SK-N-SH (cell line): ENCODE measurements at places on chromosomes 5 and 9. TPM values are rescaled to one million over a fixed set of nuclear protein-coding genes. Genes with fewer than 3 reads are reported as not detected.

FUT7 gene
- not detected in 2 replicates for polyA plus RNA-seq

NMUR2 gene
- polyA plus RNA-seq = not detected in 2 replicates

CCL19 gene
- polyA plus RNA-seq = not detected in 2 replicates

LMX1B gene
- polyA plus RNA-seq = not detected in 2 replicates

PNPLA7 gene
- 0.88 and 0.99 TPM in 2 replicates for polyA plus RNA-seq

GRCh38 chr5:133846478-133847226, 121.8 kb downstream of the C5orf15 start:
- DNase-seq = no peak

- no peak for DNase-seq
Observed at GRCh38 chr5:136222580-136223235, 29.7 kb upstream of the SMIM32 start.

DNA sequence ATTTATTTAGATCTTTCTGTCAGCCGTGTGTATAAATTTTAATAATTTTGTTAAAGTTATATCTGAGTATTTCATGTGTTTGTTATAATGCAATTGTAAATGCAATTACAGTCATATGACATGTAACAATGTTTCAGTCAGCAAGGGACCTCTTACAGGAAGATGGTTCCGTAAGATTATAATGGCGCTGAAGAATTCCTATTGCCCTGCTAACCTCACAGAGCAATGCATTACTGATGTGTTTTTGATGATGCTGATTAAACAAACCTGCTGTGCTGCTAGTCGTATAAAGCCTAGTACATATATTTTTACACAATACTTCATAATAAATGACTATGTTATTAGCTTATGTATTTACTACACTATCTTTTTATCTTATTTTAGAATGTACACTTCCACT, 1166.4 kb downstream of the CDH12 start:
- no peak for DNase-seq

DNA sequence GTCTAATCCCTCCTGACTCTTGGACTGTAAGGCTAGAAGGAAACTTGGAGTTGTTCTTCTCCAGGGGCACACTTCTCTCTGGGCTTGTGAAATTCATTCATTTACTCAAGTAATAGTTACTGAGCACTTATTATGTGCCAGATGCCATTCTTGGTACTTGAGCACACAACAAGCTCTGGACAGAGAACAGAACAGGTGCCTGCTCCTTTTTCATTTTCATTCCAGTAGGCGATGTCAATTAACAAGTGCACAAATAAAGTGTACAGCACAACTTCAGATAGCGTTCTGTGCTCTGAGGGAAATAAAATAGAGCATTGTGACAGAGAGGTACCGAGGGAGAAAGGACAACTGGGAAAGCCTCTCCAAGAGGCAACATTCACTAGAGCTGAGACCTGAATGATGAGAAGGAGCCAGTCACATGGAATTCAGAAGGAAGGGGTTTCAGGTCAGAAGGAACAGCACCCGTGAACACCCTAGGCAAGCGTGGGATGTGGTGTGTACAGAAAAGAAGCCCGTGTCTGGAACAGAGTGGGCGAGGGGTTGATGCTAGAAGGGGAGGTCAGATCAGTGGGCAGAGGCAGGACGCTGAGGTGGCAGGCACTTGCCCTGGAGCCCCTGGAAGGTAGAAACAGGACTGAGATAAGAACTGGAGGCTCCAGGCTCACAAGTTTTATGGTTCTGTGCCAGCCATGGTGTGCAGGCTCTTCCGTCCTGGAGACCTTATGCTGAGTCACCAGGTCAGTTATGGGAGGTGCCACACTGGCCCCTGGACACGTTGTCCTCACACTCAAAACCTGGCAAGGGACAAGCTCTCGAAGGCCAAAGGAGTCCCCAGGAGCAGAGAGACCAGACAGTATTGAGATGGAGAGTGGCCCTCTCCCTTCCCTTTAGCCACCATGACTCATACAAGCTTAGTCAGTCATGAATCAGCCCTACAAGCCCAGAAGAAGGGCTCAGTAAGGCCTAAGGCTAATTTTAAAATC, 7.2 kb upstream of the ABLIM3 start:
- DNase-seq = no peak

DNA sequence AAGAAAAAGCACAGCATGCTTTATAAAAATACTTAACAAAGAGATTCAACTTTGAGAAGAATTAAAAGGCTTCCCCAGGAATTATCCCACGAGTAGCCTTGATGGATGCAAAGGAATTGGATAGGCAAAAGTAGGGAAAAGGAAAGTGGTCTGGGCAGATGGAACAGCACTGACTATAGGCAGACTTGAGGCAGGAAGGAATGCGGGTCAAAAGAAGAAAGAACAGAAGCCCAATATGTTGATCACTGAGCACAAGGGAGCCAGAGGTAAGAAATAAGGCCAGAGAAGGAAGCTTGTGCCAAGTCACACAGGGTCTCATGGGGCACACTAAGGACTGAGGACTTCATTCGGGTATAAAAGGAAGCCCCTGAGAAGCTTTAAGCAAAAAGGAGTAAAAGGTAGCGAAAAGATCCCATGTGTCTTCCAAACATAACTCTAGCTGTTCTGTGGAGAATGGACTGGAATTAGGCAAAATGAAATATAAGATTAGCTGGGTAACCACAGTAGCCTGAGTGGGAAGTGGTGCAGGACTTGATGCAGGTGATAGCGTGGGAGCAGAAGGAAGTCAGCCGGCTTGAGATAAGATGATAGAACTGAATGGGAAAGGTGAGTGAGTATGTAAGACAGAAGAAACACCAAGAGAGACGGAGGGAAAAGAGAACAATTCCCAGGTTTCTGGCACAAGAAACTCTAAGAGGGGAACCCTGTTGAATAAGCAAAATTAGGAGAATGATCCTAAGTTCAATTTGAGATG, 106.6 kb downstream of the DENND1A start:
- DNase-seq = no peak

DNA sequence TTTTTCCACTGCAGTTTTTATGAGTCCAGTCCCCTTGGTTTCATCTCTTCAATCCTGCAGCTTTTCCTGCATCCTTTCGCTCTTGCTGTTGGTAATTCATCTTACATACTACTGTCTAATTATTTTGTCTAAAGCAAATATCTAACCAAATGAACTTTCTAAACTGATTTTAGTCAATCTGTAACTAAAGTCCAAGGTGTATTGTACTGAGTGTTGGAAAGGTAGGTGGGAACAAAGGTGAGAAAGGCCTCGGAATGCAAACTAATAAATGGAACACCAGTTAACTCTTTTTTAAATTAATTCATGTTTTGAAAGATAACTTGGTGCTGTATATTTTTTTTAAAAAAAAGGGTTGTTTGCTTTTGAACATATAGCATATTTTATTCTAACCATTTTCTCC, 152.7 kb upstream of the CYLC2 start:
- no peak for DNase-seq

DNA sequence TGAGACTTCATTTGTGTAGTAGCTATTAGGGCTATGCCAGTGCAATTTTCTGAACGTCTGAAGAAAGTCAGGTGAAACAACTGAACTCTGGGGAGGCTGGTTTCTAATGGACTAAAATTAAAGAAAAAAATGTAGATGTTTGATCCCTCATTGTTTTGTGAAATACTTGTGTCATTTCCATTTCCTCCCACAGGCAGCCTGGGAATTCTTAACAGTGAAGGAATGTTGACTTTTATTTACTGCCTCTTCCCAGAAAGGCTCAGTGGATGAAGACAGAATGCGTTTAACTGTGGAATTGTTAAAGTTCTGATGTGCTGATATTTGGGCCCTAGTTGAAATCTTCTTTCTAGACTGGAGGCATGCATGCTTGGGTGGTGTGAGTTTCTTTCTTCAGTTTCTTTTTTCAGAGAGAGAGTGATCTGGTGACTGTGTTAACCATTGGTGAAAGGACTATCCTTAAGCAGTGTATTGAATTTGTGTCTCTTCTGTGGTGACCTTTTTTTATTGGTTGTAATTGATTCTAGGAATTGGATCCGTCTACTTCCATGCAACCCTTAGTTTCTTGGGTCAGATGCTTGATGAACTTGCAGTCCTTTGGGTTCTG, 15.5 kb downstream of the ACER2 start:
- DNase-seq = no peak

DNA sequence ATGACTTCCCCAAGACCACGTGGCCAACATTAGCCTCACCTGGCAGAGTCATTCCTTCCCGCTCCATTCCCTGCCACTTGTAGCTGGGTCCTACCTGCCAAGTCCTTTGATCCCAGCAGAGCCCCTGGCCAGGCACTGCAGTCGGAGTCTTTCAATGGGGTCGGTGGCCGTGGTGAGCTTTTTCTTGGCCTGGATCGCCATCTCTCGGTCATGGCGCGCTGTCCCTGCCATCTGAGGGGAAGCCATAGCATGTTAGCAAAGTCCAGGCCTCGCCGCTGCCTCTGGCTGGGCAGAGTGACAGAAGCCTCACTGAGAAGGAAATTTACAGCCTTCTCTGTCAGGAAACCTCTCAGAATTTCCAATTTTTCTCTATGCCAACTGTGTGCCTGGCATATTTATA, 17.5 kb downstream of the CAPSL start:
- peak; percentile 33 for DNase-seq

- DNase-seq = no peak
Observed at GRCh38 chr5:100790951-100791350, 112.1 kb downstream of the ST8SIA4 start.

GRCh38 chr5:165325221-165325620, 1819.8 kb downstream of the MAT2B start:
- DNase-seq = no peak

- no peak for DNase-seq
Observed at GRCh38 chr9:92429836-92430235, 5.6 kb upstream of the OMD start.

GRCh38 chr5:142183561-142183960, 75.0 kb downstream of the NDFIP1 start:
- DNase-seq = no peak

GRCh38 chr9:99693888-99694287, 127.8 kb upstream of the NR4A3 start:
- DNase-seq = no peak

- no peak for DNase-seq
Observed at GRCh38 chr5:8826508-8826907, 719.4 kb downstream of the SEMA5A start.

- no peak for DNase-seq
Observed at GRCh38 chr9:134753191-134753590, 111.6 kb downstream of the COL5A1 start.

DNA sequence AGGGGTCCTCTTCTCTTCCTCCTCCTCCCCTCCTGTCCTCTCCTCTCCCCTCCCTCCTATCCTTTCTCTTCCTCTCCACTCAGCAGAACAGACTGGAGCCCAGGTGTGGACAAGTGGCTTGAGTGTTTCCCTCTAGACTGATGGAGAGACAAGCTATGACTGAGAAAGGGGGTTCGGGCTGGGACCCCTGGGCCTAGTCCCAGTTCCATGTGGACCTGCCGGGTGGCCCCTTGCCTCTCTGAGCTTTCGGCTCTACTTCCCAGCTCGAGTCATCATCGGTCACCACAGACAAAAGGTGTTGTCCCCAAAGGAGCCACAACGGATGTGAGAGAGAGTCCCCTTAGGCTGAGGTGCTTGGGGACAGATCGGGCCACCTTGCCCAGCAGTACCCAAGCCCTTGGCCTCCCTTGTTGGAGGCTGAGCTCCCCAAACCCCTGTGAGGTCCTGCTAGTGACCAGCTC, 3.4 kb upstream of the RXRA start:
- no peak for DNase-seq

DNA sequence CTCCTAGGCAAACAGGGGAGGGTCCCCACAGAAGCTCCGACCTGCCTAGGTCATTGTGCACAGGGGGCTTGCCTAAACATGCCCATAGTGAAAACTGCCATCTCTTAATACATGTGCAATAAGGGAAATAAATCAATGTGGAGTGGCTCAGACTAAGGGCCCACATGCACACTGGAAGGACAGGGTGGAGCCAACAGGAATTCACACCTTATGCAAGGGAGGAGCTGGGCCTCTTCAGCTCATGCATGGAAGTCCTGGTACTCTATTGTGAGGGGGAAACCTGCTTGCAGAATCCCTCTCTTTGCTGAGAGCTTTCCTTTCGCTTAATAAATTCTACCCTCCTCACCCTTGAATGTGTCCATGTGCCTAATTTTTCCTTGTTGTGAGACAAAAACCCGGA, 815.8 kb downstream of the EFNA5 start:
- no peak for DNase-seq

GRCh38 chr9:122389799-122390481, 19.1 kb downstream of the PTGS1 start:
- DNase-seq = no peak

DNA sequence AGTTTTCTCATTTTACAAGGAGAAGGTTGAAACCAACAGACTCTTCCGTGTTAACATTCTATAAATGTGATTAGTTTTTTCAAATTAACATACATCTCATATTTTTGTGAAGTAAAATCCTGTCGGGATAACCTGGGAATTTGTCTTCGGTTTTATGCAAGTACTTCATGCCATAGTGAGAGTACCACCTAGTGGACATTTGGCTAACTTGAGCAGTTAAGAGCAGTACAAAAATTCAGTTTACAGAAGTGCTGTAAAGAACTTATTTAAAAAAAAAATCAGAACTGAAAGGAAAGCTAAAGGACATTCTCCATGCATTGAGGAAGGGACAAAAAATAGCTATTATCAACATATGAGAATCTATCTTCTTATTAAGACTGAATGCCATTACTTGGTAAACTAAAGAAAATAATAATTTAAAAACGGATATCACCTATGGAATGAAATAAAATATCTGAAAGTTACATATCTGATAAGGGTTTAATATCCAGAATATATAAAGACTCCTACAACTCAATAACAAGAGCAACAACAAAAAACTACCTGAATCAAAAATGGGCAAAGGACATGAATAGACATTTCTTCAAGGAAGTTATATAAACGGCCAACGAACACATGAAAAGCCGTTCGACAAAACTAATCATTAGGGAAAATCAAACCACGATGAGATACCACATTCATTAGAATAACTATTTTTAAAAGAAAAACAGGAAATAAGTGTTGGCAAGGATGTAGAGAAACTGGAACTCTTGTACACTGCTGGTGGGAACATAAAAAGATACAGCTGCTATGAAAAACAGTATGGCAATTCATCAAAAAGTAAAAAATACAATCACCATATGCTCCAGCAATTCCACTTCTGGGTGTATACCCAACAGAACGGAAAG, 117.0 kb upstream of the GNA14 start:
- peak; percentile 32 for DNase-seq

- DNase-seq = no peak
Observed at GRCh38 chr5:97480313-97480712, 297.3 kb upstream of the RIOK2 start.

DNA sequence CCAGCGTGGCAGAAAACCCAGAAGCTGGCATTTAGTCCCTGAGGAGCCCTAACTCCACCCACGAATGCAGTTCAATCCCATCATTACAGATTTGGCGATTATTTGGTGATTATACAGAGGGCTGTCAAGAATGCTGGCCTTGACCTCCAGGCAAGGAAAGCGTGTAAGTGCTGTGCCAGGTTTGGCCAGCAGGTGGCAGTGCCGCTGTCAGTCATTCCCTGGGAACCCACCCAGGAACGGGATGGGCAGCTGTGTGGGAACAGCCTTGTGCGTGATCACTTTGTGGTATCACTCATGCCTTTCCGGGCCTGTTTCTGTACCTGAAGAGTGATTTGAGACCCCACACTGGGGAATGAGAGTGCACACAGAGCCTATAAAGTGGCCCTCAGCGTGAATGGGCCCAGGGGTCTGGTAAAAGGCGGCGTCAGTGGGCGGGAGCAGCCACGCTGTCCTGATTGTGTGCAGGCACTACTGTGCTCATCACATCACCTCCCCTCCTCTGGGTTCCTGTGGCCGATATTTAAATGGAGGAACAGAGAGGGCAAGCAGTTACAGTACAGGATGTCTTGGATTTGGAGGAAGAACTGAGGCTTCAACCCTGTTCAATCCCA, 215.6 kb downstream of the ROR2 start:
- DNase-seq = peak; percentile 88

- DNase-seq = no peak
Observed at GRCh38 chr9:37919246-37919955, 15.5 kb upstream of the SLC25A51 start.

- peak; percentile 3 for DNase-seq
Observed at GRCh38 chr5:131196331-131196730, 25.6 kb downstream of the LYRM7 start.
